Astrocyte of the hippocampus (primary cell): ENCODE measurements at places on chromosomes 1 and 21.

GRCh38 chr1:219042769-219043168 lies 130.9 kb upstream of the LYPLAL1 start:
- no peak for DNase-seq

GRCh38 chr1:56901716-56902115 lies 47.1 kb downstream of the C8A start:
- DNase-seq = no peak

DNA sequence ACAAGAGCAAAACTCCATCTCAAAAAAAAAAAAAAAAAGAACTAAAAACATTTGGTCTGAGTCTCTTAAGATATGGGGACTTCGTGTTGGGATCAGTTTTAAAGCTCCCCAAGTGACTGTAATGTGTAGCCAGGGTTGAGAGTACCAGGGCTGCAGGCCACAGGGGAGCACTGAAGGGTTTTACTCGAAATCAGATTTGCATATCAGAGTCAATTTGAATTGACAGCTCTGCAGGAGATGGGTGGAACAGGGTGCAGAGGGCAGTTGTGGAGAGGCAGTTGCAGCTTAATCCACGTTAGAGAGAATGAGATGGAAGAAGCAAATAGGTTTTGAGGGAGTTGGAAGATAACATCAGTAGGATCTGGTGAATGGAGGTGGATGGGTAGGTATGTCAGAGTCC lies 20.6 kb upstream of the ELOA start:
- DNase-seq = no peak

- no peak for DNase-seq
These were observed 10.7 kb upstream of the OR2B11 start for GRCh38 chr1:247468481-247469140.

GRCh38 chr1:54453022-54453421 lies 46.8 kb upstream of the SSBP3 start:
- DNase-seq = no peak
